Activated naive CD8-positive, alpha-beta T cell treated with anti-CD3 and anti-CD28 coated beads, Interleukin-2, amount 50 U/mL, for 24 hours (primary cell): ENCODE measurements at places on chromosomes 11 and 22.

- DNase-seq = no peak
Measured at GRCh38 chr11:100753172-100753543, 66.1 kb downstream of the ARHGAP42 start.

- DNase-seq = no peak
Measured at GRCh38 chr22:11613898-11614755, 3913.9 kb upstream of the OR11H1 start.

- no peak for DNase-seq
Measured at GRCh38 chr11:12618743-12619540, 55.3 kb upstream of the TEAD1 start.

DNA sequence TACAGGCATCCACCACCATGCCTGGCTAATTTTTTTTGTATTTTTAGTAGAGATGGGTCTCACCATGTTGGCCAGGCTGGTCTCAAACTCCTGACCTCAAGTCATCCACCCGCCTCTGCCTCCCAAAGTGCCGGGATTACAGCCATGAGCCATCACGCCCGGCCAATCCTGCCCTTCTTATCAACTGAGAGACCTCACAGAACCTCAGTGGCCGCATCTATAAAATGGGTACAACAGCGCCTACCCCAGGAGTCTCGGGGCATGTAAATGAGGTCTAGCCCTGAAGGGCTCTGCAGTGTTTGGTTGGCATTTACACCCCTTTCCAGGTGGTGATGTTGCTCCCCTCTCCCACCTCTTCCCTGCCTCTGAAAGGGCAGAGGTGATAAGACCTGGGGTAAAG lies 11.7 kb downstream of the SYNGR1 start:
- DNase-seq = no peak

DNA sequence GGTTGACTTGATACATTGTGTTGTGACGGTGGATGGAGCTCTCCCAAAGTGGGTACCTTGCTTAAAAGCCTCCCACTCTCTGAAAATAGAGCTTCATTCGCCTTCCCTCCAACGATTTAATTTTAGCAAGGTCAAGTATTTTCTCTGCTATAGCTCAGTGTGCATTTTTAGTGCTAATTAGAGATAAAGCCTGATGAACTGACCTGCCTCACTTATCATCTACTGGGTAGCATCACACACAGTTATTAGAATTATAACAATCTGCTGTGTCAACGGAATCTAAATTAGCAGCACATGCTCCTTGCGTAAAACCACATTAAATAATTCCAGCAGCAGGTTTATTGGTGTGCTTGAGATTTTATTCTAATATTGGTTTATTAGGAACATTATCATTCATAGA lies 701.7 kb downstream of the NELL1 start:
- no peak for DNase-seq

GRCh38 chr11:81787584-81788049 lies 946.0 kb downstream of the FAM181B start:
- DNase-seq = no peak

DNA sequence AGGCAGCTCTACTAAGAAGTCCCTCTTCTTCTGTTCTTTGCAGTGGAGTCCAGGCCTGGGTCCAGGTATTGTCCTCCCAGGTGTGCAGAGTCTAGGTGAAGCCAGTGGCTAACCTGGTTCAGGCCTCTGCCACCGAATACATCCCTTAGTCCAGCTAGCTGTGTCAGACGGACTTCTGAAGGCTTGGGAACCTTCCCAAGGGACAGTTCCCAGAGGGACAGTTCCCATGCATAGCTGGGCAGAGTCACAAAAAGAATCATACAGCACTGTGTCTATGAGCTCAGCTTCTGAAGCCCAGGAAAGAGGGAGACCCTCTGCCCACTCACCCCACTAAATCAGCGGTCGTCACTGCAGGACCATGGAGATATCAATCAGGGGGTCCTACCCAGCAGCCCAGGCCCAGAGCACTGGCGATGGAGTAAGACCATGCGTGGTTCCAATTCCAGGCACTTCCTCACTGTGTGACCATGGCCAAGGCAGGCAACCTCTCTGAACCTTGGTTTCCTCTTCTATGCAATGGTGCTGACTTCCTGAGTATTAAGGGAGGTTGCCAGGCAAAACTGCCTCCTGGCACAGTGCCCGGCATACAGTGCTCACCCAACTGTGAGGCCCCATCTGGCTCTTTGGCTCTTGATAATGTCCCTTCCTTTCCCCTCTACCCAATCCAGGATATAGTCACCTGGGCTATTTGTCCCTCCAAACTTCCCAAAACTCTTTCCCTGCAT lies 3.4 kb downstream of the MS4A10 start:
- DNase-seq = no peak

DNA sequence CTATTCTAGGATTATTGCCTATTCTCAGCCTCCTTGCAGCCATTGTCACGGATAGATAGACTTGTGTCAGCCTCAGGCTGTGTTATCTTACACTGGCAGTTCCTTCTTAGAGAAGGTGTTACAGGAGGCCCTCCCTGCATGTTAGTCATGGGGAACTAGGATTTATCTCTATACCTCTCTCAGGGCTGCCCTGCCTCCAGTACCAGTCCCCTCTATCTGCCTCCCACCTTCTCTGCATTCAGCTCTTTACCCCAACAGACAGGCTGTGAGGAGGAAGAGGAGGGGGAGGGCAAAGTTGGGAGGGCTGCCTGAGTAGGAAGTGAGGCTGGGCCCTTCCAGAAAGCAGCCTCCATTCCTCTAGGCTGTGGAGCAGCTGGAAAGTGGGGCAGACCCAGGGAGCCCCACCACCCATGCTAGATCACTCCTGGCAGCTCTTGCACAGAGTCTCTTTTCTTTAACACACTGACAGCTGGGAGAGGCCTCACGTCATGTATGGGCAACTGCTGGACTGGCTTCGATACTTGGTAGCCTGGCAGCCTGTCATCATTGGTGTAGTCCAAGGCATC lies 2.9 kb upstream of the IL18BP start:
- DNase-seq = no peak

DNA sequence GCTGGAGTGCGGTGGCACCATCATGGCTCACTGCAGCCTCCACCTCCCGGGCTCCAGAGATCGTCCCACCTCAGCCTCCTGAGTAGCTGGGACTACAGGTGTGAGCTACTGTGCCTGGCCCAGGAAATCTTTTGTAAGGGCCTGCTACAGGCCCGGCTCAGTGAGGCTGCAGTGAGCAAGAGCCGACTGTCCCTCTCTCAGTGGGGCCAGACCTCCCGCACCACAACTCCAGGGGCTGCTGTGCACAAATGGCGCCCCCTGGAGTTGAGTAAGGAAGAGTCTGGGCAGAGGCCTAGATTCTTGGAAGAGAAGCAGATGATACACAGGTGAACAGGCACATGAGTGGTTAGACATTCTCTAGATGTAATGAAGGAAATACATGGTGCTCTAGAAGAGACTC lies 7.0 kb downstream of the SERHL2 start:
- DNase-seq = peak; percentile 32

DNA sequence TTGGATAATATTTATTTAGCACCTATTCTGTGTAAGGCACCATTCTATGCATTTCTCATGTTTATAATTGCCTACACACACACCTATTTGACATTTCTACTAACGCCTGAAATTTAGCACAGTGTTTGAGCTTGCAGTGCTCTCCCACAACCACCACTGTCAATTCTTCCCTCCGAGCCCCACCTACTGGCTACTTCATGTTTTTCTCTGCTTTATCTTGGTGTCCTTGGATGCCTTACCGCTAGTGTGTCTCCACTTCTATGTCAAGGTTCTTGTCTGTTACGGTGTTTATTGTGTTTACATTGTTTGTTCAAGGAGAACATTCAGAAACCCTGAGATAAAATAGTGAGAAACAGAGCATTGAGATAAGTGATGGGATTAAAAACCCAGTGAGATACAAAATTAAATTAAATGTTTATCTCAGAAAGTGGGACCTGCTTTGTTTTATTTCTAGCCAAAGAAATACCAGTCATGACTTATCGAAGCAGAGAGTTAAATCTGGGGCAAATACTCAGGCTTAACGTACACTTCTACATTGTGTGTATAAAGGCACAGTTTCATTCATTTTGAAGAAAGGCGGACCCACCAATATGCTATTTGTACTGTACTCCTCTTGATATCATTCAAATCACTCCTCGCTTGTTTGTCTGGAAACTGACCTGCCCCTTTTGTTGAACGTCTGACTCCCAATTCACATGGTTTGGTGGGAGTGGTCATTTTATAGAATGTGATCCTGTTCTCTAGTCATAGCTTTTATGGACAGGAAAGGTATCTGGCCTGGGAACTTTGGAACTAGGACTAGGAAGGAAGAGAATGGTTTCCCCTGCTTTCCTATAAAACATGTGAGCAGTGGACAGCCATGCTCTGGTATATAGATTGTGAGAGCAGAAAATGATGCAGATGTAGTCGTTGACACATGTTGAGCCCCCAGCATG lies 39.2 kb upstream of the SLC36A4 start:
- no peak for DNase-seq

- DNase-seq = no peak
Measured at GRCh38 chr11:103768816-103769215, 267.6 kb upstream of the DDI1 start.

DNA sequence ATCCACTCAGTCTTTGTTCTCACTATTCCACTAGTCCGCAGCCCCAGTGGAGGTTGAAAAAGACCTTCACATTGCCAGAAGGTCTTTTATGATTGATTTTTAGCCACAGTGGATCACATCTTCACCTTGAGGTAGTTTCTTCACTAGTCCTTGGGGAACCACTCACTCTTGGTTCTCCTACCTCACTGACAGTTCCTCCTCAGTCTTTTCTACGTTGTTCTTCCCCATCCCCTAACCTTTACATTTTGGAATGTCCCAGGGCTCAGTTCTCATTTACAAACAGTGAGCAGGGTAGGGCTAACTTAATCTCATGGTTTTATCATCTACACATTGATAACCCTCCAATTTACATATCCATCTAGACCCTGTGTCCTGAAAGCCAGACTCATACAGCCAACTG lies 316.4 kb upstream of the SORL1-AS1 start:
- DNase-seq = no peak

- DNase-seq = peak; percentile 93
Measured at GRCh38 chr22:49934891-49935557, 16.6 kb downstream of the CRELD2 start.

DNA sequence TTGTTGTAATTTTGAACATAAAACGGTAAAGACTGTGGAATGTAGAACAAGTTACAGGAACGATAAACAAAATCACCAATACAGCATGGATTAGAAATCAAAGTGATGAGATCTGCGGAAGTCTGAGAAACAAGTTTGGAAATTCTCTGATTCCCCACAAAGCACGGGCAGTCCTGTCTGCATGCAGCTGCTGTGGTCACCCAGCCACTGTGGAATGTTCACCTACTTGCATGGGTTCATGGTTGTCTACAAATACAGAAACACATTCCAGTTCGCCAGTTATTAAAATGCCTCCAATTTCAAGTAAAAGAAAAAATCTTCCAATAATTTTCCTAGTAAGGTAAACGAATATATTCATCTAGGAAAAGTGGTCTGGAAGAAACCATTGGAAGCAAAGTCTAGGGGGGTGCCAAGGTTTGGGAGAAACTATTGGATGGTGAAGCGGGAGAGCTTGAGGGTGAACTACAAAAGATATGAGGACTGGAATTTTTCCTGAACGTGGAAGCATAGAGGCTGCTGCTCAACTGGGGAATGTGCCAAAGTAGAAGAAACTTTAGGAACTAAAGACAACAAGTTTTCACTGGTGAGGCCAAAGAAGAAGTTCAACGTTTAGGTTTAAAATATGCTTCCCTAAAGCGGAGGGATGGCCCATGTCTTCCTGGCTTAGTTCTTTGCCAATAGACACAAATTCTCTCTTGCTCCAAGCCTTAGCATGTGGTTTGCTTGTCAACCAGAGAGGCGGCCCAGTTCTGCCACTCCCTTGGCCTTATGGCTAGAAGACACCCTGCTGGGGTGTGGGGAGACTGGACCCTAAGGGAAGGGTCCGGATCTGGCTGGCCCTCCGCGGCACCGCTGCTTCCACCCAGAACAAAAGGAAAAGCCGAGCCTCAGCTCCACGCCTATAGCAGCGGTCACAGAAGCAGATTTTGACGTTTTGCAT lies 70.2 kb downstream of the CTTN start:
- no peak for DNase-seq

- DNase-seq = no peak
Measured at GRCh38 chr11:43760902-43761301, 80.4 kb downstream of the HSD17B12 start.

DNA sequence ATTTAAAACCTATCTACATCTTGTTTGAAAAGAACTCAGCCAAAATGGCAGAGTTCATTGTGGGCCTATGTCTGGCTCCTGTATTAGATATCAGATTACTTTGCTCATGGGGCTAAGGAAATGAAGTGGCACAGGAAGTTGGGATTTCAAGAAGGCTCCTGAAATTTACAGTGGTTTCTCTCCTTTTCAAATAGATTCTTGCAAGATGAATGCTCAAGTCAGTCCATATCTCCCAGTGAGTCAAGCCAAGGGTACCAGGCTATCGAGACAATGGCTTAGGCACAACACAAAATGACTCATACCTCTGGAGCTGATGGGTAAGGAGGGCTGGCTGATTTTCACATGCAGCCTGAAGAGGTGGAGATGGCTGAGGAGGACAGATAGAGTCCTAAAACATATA lies 24.1 kb upstream of the APOA1 start:
- no peak for DNase-seq

DNA sequence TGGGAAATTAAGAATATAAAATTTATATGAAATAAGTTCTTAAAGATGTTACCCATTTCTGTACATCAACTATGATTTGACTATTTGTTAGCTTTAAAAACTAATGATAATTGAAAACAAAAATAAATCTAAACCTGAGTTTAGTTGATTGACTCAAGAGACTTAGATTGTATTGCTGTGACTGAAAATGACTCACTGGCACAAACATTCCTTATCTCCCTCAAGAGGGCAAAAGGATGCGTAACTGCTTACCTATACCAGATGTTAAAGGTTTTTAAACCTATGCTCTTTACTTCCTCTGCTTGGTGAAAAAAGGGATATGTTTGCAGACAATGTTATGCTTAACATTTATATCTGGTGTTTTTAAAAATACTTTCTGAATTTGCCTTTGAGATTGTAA lies 30.3 kb downstream of the ATM start:
- no peak for DNase-seq

DNA sequence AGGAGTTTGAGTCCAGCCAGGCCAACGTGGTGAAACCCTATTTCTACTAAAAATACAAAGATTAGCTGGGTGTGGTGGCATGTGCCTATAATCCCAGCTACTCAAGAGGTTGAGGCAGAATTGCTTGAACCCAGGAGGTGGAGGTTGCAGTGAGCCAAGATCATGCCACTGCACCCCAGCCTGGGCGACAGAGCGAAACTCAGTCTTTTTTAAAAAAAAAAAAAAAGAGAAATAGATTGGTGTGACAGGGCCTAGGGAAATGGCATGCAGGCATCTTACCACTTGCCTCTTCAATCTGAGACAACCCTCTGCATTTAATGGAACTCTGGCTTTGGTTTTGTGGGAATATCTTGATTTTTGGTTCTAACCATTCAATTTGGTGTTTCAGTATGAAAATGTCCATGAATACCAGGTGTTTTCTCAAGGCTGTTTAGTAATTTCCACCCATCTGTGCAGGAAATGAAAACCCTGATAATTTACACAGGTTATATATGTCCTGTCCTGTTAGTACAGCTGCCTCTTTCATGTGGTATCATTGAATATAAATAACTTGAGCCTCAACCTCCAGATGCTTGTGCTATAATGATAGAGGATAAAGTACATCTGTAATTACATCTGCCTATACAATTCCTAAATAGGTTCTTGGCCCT lies 8.4 kb downstream of the XBP1 start:
- DNase-seq = no peak
